Stimulated activated CD8-positive, alpha-beta memory T cell treated with anti-CD3 and anti-CD28 coated beads, Interleukin-15, amount 100 ng/mL, for 24 hours (primary cell): ENCODE measurements at places on chromosomes 2 and 18.

DNA sequence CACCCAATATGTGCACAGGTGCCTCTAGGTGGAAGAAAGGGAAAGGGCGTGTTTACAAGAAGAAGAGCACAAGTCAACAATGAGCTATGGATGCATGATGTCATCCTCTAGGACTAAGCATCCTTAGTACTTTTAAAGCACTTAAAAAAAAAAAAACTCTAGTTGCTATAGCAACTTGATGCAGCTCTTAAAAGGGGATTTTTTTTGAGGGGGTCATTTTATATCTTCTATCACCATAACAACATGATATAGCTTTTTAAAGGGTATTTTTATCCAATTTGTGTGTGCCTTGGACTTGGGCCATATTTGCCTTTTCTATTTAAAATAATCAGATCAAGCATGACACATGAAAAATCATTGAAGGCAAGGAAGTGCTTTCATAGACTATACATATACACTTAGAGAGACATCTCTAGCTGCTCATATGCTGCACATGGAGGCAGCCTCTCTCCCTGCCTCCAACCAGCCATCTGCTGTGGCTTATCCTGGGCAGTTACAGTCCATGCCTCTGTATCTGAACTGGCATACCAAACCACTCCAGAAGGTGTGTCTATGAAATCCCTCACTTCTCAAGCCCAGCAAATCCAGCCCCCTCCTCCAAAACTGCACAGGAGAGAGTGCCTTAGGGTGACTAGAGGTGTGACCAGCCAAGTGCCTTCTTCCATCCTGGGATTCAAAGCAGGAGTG, 165.4 kb downstream of the MSH2 start:
- no peak for DNase-seq

DNA sequence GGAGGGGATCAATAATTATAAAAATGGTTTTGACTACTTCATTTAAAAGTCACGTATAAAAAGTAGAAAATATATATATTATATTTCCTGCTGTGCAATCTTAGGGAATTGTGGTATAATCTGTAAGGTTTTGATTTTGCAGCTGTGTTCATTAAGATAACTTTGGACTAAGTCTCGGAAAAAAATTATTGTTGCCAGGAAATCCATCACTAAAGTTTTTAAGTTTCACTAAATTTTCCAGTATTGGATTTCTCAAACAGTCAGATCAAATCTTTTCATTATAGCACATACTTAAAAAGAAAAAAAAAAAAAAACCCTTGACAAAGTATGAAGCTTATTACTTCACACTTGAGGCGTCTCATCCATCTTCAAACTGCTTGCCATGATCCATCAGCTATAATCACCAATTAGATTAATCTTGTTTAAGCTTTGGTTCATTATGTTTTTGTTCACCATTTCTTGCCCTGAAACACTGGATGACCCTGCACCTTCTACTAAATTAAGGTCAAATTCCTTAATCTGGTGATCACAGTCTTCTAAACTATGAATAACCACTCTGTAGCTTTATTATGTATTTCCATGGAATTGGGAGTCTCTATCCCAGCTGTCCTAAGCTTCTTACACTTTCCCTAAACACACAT, 326.6 kb upstream of the COL3A1 start:
- no peak for DNase-seq

- DNase-seq, result no peak
Measured at GRCh38 chr2:191488135-191488534, 189.8 kb upstream of the NABP1 start.

DNA sequence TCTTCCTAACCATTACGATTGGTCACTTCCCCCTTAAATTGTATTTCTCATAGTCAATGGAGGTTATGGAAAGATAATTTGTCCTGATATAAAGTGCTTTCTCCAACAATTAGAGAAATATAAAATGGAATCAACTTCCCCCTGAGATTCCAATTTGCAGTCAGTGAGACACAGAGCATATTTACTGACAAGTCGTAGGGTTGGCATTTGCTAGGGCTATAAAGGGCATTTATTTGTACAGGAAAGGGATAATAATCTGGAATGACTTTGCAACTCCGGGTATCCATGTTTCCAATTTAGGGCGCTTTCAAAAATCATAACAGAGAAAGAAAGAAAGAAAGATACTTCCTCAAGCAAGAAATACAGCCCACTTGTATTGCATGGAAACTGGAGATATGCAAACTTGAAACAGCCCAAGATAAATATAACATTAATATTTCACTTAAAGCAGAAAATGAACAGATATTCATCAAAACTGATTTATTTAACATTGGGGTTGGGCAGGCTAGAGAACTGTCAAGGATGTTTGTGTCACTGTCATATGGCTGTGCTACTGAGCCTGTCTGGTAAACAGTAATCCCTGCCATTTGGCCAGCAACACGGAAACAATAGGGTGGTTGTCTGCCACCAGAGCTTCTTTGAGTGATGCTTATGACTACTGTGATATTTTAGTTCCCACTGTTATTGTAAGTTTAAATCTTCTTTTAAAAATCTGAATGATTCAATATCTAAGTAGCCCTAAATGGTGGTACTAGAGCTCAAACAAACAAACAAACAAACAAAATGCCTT, 621.8 kb downstream of the LRP1B start:
- DNase-seq, result no peak

DNA sequence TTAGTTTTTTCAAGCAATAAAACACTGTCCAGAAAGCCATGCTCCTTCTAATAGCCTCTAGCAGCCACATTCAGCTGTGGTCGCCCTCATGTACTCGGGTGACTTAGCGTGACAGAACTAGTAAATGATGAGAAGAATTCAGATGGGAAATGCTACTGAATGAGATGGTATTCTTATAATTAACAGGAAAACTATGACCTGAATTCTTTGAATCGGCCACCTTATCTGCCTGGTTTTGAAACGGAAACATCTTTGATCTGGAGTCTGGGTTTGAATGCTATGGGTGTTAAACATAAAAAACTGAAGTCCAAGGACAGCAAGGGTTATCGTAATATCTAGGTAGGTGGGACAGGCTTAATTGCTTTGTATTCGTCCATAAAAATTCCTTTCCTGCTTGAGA, 138.8 kb upstream of the DNMT3A start:
- DNase-seq, result no peak

- DNase-seq, result no peak
Measured at GRCh38 chr2:134244086-134244485, 9.8 kb upstream of the MGAT5 start.
